T-helper 22 cell (primary cell): ENCODE measurements at places on chromosomes 1 and 21.

DNA sequence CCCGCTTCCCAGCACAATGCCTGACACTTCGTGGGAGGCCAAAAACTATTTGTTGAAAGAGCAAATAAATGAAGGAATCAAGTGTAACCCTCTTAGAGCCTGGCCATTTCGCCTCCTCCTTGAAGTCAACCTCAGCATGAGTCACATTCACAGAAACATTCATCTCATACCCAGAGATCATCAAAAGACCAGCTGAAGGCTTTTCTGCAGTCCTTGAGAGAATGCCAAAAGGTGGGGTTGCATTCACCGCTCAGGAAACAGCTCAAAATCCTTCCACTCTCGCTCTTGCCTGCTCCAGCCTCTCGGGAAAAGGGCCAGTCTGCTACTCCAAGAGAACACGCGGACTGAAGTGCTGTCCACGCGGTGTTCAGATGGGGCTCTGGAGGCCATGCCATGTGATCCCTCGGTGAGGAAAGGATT, 90.0 kb downstream of the VWA5B1 start:
- no peak for DNase-seq

DNA sequence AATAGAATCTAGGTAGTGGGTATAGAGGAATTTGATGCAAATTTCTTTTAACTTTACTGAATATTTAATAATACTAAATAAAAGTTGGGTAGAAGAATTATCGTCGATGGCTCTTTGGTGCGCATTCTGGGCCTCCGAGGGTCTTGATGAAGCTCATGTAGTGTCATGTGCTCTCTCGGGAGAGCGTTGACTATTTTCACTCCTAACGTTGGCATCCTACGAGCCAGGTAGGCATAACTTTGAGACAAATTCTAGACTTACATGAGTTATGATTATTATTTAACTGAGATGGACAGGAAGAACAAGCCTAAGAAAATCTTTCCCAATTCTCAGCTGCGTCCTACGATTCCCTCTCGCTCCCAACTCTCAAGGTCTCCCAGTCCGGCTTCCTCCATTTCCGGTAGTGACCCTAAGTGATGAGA, 550 bp upstream of the PCAT6 start:
- DNase-seq: no peak

- DNase-seq: no peak
Observed at GRCh38 chr1:5466487-5466886, 525.7 kb downstream of the NPHP4 start.

DNA sequence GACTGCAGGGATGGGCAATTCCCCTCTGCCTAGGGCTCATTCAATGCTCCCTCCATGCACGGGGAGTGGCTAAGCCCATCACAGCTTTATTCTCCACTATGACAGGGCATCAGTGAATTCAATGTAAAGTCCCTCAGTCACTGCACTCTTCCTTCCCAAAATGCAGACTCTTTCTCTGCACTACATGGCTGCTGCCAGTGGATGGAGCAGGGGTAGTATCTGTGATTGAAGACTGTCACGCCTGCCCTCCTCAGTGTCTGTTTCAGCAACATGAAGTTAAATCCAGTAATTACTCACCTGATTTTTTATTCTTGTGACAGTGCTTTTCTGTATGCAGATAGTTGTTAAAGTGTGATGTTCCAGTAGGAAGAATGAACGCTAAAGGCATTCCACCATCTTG, 1323.2 kb downstream of the AMY1C start:
- no peak for DNase-seq

DNA sequence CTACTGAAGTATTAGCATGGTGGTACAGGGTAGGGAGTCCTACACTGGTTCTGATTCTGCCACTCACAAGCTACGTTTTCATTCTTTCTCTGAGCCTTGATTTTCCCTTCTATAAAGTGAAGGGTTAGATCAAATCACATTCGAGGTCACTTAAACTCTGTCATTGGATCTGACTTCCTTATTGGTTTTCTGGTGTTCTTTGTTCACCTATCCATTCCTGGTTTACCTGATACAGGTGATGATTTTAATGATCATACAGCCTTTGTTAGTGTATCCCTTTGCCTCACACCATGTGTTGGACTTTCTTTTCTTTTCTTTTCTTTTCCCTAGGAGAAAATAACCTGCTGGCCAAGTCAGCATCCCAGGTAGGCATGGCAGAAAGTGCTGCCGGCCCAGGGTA, 74.8 kb downstream of the NOS1AP start:
- DNase-seq: no peak

DNA sequence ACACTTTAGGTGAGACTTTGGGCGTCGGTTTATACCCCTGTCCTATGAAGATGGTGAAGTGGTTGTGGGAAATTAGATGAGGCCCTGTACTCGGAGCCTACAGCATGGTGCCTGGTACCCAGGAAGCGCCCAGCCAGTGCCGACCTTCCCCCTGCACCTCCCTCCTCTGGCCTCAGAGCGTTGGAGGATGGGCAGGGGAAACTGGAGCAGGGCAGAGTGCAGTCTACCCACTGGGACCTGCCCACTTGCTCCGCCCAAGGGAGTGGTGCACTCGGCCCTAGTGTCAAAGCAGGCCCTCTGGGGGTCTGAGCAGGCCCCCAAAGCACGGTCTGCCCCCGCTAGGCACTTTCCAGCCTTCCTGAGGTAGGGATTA, 13.0 kb upstream of the TTC22 start:
- no peak for DNase-seq

- no peak for DNase-seq
Observed at GRCh38 chr1:65991694-65992093, 199.0 kb downstream of the PDE4B start.
